ENCODE measurements at places on chromosomes 1 and 21.

DNA sequence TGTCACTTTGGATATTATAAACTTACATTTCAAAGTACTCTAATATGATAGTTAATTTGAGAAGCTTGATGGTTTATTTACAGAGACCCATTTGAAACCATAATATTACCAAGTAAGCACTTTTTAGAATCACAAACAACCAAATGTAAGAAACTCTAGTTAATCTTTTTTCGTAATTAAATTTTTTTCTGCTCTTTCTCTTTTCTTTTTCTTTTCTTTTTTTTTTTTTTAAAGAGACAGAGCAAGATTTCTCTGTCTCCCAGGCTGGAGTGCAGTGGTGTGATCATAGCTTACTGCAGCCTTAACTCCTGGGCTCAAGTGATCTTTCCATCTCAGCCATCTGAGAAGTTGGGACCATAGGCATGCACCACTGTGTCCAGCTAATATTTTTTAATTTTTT is 5.2 kb downstream of the RAVER2 start:
- no peak for DNase-seq

GRCh38 chr1:52834798-52835197 is 7.8 kb upstream of the ZYG11A start:
- no peak for DNase-seq

- DNase-seq: no peak
Observed at GRCh38 chr1:107739201-107739600, 225.8 kb downstream of the VAV3 start.

DNA sequence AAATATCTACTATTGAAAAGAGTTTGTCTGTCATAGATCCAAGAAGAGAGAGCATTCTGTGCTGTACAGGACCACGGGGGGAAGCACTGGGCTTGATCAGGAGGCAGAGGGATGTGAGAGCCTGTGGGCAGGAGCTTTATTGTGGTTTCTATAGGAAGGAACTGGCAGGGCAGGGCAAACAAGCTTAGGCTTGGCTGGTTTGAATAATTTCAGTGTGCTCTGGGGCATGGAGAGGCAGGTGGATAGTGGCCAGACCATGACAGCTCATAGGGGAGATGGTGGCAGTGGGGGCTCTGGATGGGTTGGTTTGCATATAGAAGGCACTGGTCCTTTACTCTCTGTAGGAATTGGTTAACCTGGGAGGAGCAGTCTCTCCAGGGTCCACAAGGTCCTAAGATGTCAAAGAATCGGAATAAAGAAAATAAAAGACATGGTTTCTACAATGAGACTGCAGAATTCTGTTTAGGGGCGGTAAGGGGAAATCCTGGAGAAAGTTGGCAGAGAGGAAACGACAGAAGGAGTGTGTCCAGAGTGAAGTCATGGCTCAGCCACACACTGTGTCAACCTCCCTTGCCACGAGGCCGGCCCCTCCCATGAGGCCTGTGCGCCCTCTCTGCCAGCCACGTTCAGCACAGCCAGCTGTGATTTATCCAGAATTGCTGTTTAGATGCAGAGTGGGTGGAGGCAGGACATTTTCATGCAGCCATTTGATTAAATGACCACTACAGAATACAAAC is 81.7 kb upstream of the PGBD5 start:
- no peak for DNase-seq

GRCh38 chr1:25619101-25619890 is 2.7 kb downstream of the MAN1C1 start:
- DNase-seq: peak; percentile 25

DNA sequence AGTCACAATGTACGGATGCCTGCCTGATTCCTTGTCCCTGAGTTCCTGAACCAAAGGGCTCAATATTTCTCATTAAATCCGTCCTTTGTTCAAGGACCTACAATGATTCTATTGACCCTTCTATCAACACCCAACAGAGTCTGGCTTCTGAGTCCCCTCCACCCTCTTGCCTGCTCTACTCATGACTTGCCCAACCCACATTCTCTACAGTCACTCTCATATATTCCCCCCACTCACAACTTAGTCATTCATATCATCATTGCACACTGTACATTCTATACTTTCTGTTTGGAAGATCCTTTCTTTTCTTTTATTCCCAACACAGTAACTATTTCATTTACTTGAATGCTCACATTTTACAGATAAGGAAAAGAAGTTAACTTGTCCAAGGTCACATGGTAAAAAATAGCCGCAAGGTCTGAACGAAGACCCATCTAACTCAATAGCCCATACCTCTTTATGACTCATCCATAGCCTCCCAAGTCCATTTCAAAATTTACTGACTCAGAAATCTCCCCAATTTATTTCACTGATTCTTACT is 3.6 kb downstream of the OTUD7B start:
- DNase-seq: no peak

DNA sequence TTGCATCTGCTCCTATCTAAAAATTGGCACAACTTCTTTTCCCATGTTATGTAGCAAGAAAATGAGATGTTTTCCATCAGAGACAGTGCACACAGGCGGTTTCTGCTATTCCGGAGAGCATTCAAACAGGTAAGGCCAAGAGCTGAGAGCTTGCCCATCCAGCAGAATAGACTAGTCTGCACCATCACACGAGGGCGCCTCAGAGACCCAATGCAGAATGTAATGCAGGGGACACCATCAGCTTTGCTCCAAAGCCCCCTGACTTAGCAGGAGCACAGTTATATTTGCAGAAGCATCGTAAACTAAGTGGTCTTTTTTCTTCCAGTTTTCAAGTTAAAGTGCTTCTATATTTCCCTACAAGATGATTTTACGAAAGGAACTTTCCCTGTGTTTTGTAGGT is 4.7 kb downstream of the IL24 start:
- no peak for DNase-seq
